ENCODE measurements at places on chromosomes 2 and 18.

DNA sequence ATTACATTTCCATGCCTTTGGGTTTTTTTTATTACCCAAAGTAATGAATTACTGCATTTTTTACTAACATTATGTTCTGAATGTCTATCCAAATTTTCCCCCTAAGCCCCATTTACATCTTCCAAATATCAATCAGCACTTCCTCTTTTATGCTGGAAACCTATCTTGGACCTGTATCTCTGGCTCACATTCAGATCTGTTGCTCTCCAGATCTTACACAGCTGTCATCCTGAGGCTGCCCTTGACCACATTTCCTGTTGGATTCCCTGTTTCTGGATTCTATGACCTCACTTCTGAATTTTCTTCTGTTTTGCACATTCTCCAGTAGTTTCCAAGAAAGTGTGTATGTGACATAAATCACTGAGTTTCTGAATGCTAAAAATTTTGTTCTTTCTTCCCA lies 146.7 kb downstream of the PDE1A start:
- DNase-seq: no peak

GRCh38 chr2:188601927-188602326 lies 310.3 kb downstream of the GULP1 start:
- DNase-seq: no peak

- no peak for DNase-seq
Measured at GRCh38 chr2:19102696-19103423, 255.6 kb downstream of the OSR1 start.

DNA sequence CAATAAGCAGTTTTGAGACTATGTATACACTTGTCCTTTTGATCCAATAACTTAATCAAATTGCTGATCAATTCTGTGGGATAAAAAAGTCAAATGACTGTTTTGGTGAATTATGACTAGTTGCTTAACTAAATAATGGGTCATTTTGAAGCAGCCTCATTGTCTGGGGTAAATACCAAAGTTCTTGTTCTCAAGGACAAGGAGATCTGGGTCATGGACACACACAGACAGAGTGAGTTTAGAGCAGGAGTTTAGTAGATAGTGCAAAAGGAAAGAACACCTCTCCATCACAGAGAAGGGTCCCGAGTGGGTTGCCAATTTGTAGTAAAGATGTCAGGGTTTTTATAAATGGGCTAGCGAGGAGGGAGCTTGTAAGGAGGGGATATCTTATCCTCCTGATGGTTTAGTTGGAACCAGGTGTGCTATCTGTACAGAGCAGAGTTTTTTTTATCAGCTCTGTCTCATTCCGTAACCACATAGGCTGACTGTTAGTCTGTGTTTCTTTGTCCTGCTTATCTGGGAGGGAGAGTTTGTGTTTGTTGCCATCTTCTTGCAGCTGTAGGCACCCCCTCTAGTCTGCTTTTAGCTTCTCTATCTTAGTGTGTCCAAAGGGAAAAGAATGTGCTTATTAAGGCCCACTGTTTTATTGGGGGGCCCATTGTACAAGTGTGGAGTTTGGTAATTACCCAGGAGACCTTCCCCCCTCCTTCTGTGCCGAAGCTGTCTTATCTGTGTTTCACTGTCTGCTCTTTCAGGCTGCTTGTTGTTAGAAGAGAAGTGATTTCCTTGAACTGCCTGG lies 48.7 kb upstream of the C1GALT1C1L start:
- no peak for DNase-seq

DNA sequence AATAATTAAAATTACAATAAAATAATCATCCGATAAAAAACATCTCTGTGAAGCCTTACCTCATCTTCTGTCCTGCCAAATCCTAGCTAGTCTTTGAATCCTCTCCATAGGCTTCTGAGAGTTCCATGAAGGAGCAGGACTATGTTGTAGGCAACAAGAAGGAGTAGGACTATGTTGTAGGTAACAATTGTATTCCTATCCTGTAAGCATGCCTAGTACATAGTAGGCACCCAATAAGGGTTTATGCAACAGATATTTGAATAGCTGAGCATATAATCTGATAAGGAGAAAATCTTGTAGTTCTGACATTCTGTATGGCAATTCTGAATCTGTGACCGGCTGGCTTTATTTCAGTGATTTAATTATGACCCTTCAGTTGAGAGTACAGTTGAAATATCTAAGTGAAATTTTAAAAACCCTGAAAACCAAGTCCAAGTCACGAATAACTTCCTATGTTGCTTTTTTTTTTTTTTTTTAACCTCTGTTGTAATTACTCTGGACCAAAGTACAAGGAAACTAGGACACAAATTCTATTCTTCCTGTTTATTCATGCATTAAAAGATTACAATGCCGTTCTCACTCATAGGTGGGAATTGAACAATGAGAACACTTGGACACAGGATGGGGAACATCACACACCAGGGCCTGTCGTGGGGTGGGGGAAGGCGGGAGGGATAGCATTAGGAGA lies 27.8 kb downstream of the VWA3B start:
- no peak for DNase-seq

GRCh38 chr2:45763255-45763654 lies 111.8 kb downstream of the PRKCE start:
- no peak for DNase-seq

DNA sequence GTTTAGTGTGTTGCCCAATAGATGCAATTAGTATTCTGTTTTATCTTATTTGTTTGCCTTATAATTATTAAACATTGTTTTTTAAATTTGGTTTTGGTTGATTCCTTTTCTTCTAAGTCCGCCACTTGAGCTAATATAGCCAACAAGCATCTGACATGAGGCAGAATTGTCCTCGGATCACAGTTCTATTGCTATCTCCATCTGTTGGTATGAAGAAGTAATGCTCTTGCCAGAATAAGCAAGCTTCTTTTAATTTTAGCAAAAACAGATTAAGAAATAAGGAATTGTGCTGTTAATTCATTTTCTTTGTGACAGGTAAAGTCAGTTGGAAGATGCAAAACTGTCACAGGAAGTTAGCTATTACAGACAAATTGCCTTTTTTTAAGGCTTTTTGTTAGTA lies 54.3 kb downstream of the R3HDM1 start:
- no peak for DNase-seq

GRCh38 chr2:112118148-112118547 lies 20.0 kb upstream of the FBLN7 start:
- no peak for DNase-seq

DNA sequence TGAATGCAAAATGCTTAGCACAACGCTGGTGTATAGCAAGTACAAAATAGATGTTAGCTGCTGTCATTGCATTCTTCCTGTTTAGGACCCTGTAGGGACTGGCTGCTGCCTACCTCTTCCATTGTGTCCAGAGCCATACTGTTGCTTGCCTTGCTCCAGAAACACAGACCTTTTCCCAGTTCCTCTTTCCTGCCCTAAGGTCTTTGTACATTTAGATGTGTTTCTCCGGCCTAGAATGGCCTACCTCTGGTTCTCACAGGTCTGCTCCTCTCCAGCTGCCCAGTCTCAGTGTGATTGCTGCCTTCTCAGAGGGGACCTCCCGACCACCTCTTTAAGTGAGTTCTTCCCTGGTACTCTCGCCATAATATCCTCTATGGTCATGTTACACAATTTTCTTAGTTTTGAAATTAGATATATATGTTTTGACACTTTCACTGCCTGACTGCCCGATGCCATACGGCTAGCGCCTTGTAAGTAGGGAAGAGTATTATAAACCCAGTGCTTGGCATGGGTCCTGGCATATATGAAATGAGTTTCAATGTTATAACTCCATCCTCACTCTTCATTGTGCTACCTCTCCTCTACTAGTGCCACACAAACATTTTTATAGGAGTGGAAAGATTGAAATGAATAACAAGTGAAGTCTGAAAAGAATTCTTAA lies 48.3 kb downstream of the RFTN2 start:
- DNase-seq: no peak

DNA sequence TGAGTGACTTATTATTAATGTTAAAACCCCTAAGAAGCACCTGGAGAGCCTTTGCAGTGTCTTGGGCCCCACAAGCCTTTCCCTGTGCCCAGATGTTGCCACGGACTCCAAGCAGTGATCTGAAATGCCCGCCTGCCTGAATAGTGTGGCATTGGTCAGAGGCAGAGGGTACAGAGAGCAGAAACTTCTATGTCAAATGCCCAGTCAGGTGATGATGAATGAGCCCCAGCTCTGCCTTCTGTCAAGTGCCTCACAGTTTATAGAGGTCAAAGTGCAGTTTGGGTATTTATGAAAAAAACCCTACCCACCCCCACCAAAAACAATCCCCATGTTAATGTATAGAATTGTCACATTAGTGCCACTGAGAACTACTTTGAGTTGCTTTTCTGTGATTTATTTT lies 170.0 kb upstream of the SIX3 start:
- DNase-seq: no peak

GRCh38 chr2:127649100-127649611 lies 3.2 kb downstream of the GPR17 start:
- DNase-seq: no peak

- DNase-seq: no peak
Measured at GRCh38 chr2:123035541-123035940, 989.5 kb upstream of the CNTNAP5 start.

GRCh38 chr18:44719519-44720060 lies 38.9 kb downstream of the SETBP1 start:
- DNase-seq: no peak

GRCh38 chr2:197248623-197249022 lies 62.0 kb downstream of the ANKRD44 start:
- DNase-seq: no peak

- DNase-seq: no peak
Measured at GRCh38 chr2:204365811-204366210, 179.5 kb upstream of the PARD3B start.

DNA sequence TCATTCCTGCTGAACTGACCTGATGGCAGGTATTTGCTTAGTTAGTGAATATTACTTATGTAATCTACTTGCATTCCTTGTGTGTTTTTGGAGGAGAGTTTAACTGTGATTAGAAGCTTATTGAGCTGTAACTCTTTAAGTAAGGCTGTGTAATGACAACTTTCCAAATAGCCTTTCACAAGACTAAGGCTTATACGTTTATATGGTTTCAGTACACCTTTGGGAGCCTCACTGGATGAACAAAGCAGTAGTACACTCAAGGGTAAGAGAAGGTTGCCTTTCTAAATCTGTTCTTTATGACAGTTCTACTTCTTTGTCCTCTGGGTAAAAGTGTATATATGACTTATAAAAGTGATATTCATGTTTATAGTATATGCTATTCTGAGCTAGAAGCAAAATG lies 4.3 kb downstream of the ITPRID2 start:
- DNase-seq: no peak

DNA sequence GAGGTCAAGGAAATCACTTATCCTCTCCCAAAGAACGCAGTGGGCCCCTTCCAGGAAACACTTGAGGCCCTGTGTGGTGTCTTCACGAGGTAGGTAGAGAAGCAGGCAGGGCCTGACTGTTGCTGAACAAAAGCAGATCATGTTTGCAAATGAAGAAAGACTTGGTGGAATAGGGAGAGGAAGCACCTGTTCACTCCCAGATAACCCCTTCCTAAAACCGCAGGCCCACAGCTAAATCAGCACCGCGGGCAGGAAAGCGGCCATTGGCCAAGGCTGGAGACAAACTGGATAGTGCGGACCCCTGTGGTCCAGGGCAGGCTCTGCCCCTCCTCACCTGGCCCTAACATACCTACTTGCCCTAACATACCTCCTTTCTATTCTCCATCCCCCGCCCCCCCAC lies 64.9 kb upstream of the KLHL29 start:
- DNase-seq: no peak

GRCh38 chr2:9939587-9940485 lies 11.7 kb upstream of the GRHL1 start:
- DNase-seq: no peak

DNA sequence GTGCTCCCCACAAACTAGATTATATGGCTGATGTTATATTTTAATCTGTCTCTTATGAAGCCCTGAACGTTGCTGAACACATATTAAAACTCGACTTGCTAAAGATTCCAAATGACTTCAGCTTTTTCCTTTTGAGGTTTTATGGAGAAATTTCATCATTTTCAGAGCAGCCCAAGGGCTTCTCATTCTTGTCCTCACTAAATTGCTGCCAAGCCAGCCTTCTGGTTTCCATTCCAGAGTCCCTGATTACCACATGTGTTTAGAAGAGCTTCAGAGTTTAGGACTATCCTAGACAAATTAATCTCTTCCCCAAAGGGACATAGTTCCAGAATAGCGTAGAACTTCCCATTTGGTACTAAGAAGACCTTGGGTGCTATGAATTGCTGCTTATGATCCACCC lies 77.8 kb upstream of the CCDC195 start:
- no peak for DNase-seq

DNA sequence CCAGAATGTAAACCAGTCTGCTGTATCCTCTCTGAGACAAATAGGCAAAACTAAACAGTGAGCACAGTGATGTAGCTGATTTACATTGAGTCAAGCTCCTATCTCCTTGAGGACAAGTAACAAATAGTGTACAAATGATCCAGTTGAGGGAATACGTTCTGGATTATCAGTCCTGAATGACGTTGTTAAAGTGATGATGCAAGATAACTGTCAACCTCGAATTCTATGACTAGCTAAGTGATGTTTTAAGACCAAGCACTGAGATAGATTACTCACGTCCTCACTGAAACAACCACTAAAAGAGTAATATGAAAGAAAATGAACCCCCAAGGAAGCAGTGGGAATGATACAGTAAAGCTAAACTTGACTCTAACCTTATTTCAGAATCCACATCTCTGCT lies 46.8 kb downstream of the SMC6 start:
- DNase-seq: no peak

- DNase-seq: no peak
Measured at GRCh38 chr2:158921599-158922408, 46.6 kb upstream of the TANC1 start.

GRCh38 chr18:3251963-3252277 lies 4.3 kb downstream of the MYL12A start:
- DNase-seq: no peak

- no peak for DNase-seq
Measured at GRCh38 chr2:190977505-190977904, 36.5 kb downstream of the STAT1 start.

DNA sequence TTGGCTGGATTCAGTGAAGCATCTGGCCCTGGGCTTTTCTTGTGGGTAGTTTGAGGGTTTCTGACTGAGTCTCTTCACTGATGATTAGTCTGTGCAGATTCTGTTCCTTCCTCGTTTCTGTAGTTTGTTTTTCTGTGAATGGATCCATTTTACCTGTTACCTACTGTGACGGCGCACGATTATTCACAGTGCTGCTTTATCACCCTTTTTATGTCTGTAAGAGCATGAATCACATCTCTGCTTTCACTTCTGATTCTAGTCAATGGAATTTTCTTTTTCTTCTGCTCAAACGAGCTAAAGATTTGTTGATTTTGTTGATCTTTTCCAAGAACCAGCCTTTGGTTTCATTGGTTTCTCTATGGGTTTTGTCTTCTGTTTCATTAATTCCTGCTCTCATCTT lies 60.8 kb downstream of the SLC66A2 start:
- no peak for DNase-seq

Measured in memory B cell (primary cell).